ENCODE measurements at places on chromosomes 13 and 19.
A peak's percentile ranks its signal among the peaks of the same experiment; 100 is the strongest.

GRCh38 chr13:48731957-48732569 lies 78.3 kb downstream of the CYSLTR2 start:
- no peak for DNase-seq

DNA sequence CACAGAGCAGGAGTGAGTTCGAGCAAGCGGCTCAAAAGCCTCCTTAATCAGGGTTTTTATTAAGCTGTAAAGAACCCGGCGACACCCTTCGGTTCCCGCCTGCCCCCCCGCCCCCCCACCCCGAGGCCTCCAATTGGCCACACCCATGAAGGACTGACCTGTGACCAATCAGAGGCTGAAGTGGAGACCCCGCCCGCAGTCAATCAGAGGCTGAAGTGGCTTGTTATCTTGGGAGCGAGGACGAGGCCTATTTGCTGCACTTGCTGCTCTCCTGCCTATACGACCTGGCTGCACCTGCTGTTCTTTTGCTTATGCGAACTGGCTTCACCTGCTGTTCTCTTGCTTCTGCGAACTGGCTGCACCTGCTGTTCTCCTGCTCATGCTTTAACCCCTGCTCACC lies 844.9 kb downstream of the OLFM4 start:
- DNase-seq = no peak

DNA sequence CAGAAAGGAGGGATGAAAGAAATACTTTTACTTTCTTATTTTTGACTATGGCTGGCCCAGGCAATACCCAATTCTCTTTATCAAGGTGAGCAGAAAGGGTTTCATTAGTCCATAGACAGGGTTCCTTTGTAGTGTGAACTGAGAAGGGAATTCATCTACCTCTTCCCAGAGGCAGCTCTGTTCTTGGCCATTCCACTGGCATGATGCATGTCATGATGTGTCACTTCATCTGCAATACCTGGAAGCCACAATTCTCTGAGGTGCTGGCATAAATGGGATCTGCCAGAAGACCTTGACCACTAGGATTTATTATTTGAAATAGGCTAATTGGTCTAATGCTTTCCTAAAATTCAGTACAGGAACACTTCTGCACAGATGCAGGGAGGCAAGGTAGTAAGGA lies 542.8 kb downstream of the RFC3 start:
- DNase-seq = no peak

GRCh38 chr19:3516675-3517207 lies 10.6 kb downstream of the FZR1 start:
- DNase-seq = no peak

GRCh38 chr13:26184791-26185250 lies 37.3 kb downstream of the RNF6 start:
- peak; percentile 77 for DNase-seq

DNA sequence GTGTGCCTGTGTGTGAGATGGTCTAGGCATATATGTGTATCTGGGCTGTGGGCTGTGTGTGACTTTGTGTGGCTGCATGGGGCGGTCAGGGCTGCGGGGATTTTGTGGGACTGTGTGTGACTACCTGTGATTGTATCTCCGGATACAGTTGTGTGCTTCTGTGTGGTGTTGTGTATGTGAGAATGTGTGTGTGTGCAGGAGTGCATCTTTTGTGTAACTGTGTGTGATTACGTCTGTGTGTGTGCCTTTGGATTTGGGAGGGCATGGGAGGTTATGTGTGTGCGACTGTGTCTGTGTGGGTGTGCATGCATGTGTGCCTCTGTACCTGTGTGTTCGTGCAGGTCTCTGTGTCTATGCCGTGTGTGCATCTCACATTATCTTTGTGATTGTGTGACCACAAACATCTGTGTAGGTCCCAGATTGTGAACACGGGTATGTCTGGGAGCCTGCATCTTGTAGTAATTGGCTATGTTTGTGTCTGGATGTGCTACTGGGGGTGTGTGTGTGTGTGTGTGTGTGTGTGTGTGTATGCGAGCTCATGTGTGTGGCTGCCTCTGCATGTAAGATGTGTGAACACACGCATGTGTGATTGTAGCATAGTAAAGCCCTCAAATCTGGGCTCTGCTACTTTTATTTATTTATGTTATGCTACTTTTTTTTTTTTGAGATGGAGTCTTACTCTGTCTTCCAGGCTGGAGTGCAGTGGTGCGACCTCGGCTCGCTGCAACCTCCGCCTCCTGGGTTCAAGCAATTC lies 7.6 kb downstream of the EHD2 start:
- DNase-seq = no peak

DNA sequence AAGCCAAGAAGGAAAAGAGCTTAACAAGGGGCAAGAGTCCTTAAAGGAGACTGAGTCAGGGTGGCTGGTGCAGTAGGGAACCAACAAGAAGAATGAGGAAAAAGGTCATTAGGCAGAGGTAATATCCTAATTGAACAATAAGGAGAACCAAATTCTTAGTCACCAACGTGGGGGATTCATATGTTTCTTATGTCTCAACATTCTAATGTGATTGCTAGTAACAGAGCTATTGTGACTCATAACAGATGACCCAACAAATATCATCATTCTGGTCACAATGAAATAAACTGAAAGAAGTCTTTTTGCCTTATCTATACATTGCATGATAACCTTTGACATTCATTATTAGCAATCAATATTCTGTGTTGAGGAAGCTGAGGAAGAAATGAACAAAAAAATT lies 101.6 kb downstream of the RAP2A start:
- DNase-seq = peak; percentile 46

- DNase-seq = peak; percentile 50
Observed at GRCh38 chr13:63184693-63185092, 1769.0 kb upstream of the PCDH20 start.

DNA sequence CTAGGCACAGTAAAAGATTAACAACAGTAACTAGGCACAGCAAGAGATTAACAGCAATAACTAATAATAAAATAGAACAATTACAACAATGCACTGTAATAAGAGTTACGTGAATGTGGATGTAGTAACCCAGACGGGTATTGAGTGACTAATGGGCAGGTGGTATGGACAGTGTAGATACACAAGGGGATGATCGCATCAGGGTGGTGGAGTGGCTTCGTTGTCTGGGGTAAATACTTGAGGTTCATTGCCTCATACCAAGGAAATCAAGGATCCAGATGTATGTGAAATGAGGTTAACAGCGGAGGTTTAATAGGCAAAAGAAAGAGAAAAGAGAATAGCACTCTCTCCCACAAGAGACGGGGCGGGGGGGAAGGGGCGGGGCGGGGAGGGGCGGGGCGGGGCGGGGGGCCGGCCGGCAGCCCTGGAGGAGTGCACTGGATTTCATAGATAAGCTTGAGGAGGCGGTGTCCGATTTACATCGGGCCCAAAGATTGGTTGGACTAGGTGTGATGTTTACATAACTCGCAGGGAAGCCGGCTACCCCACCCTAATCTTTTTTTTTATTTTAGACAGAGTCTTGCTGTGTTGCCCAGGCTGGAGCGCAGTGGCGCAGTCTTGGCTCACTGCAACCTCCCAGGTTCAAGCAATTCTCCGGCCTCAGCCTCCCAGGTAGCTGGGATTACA lies 106.3 kb downstream of the KCTD15 start:
- DNase-seq = no peak

DNA sequence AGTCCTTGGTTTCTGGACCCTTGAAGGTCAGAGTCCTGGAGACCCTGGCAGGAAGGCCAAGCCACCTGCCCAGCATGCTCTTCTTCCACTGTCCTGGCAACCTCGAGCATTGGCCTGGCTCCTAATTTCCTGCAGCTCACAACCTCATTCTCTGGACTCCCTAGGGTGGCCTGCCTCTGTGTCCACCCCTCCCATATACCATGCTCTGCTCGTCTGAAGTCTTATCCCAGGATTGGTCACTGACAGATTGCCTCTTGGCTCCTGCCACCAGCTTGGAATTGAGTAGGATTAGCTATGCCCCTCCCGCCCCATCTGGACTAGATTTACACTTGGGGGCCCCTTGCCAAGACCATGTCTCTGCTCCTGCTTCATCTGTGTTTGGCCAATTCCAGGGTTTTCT lies 17.1 kb upstream of the WASF3 start:
- no peak for DNase-seq

GRCh38 chr13:91111476-91112200 lies 235.8 kb upstream of the MIR17HG start:
- no peak for DNase-seq

- peak; percentile 70 for DNase-seq
Observed at GRCh38 chr19:35963514-35963913, 27.3 kb downstream of the LRFN3 start.

- DNase-seq = no peak
Observed at GRCh38 chr13:112007191-112007590, 59.8 kb upstream of the SOX1 start.

DNA sequence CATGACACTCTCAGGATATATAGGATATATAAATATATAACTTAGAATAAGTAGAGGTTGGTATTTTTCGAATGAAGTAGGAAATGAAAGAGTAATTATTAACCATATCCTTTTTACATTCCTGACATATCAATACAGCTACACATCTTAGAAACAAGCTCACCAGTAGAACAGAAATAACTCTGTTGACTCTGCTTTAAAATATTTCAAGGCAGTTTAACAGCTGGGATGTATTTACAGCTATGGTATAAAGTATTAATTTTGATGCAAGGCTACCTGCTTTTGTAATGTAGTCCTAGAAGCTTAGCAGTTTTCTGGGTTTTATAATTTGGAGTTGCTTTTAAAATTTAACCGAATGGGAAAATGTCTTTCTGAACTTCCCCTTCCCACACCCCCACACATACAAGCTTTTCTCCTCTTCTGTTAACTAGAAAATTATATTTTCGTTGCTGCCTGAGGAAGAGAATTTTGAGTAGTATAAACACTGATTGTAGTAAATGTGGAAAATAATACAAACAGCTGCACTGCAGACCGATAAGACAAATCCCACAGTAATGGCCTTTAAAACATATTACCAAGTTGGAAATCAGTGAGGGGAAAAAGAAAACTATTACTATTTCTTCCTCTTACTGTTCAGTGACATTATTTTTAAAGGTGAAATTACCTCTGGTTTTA lies 147.7 kb downstream of the GGACT start:
- no peak for DNase-seq

DNA sequence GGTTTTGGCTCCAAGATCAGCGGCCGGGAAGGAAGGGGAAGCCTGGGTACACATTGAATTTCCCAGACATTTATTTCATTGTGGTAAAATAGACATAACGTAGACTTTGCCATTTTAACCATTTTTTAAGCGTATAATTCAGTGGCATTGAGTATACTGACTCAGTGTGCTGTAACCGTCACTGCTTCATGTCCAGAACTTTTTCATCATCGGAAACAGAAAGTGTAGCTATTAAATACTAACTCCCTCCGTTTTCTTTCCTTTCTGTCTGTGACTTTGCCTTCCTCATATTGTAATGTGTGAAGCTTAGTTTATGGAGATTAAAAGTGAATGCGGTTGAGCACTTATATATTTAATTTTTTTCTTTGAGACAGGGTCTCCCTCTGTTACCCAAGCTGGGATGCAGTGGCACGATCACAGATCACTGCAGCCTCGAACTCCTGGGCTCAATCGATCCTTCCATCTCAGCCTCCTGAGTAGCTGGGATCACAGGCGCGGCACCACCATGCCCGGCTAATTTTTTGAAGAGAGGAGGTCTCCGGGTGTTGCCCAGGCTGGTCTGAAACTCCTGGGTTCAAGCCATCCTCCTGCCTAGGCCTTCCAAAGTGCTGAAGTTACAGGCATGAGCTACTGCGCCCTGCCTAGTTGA lies 1.4 kb downstream of the HNRNPM start:
- DNase-seq = peak; percentile 40

- peak; percentile 93 for DNase-seq
Observed at GRCh38 chr19:44051650-44052402, at the start of gene ZNF223. Gene ZNF223, plus strand, starts transcription at chr19:44052036. Its CDS starts 3,141 bp downstream, at chr19:44055177.

- DNase-seq = no peak
Observed at GRCh38 chr13:72620874-72621273, 106.6 kb downstream of the MZT1 start.

DNA sequence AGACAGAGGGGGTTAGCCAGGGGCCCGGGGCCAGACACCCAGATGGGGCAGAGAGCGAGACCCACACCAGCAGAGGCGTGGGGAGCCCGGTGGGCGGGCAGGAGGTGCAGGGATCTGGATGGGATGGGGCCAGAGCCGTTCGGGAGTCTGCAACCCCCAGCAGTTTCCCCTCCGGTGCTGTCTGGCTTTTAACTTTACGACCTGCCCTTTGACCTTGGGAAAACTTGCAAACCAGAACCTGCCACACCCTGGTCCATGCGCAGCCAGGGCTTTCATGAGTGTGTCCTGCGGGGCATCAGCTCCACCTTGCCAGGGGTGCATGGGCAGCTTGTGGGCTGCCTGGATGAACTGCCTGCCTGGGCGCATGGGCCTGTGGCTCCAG lies 9.8 kb downstream of the JOSD2 start:
- no peak for DNase-seq

- no peak for DNase-seq
Observed at GRCh38 chr19:18441804-18442788, 4.2 kb upstream of the ISYNA1 start.

GRCh38 chr13:113989585-113990300 lies 15.9 kb upstream of the C13orf46 start:
- no peak for DNase-seq

GRCh38 chr13:19665427-19665859 lies 32.0 kb downstream of the MPHOSPH8 start:
- no peak for DNase-seq

GRCh38 chr13:113595131-113595530 lies 10.6 kb downstream of the TFDP1 start:
- DNase-seq = no peak

DNA sequence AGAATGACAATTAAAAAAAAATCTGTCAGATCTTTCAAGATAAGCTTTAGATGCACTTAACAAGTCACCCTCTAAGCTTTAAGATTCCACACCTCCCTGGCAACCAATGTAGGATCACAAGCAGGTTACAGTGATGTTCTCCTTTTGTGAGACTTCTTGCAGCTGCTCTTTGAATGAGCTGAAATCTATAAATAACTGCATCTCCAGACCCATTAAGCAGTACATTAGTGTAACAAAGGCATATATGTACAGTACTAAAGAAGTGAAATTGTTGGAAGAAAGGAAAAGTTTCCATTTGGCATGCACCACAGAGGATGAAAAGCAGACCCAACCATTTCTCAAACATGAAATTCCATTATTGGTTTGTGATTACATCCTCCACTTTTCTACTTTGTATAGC lies 364.7 kb downstream of the ENOX1 start:
- no peak for DNase-seq

DNA sequence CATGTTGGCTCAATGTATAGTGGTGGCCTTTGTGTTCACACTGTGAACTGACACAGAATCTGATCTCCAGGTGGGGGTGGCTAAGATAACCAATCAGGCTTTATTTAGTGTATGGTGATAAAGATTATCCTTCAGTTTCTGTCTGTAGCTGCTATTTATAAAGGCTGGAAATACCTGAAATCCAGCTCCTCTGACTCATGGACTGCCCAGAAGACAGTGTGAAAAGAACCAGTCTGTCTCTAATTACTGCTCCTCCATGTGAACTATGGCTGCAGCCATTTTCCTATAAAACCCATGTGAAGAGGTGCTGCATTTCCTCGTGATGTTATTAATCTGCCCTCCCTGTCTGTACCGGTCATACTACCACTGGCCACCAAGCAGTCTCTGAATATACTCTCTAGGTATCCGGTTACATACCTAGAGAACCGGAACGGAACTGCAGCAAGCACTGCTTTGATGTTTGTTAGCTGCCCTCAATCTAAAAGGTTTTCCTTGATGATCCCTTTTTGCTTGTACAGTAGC lies 238.0 kb downstream of the LHFPL6 start:
- no peak for DNase-seq

- DNase-seq = no peak
Observed at GRCh38 chr19:48813123-48813913, 2.5 kb upstream of the BCAT2 start.
